ENCODE measurements at places on chromosomes 4 and X.

GRCh38 chr4:123484291-123484926 is 87.8 kb downstream of the SPRY1 start:
- no peak for DNase-seq

GRCh38 chr4:81343046-81343445 is 128.0 kb upstream of the PRKG2 start:
- DNase-seq: no peak

DNA sequence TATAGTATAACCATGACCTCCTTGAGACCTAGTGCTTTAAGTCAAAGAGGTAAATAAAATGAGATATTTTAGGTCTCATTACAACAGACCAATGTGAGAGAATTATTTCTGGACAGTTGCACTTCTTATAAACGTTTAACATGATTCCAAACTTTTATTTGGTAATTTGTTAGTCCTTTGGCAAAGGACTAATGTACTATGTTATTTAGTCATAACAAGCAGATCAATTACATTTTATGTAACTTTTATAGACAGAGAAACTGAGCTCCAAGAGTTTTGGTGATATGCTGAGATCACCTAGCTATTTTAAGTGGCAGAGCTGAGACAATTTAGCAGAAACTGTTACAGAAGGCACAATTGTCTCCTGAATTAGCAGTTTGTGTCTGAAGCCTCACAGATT is 2.6 kb upstream of the SNCA start:
- no peak for DNase-seq

GRCh38 chrX:23008431-23009099 is 8.8 kb downstream of the DDX53 start:
- DNase-seq: no peak

GRCh38 chrX:21932292-21933002 is 8.1 kb upstream of the SMS start:
- peak; percentile 76 for DNase-seq

DNA sequence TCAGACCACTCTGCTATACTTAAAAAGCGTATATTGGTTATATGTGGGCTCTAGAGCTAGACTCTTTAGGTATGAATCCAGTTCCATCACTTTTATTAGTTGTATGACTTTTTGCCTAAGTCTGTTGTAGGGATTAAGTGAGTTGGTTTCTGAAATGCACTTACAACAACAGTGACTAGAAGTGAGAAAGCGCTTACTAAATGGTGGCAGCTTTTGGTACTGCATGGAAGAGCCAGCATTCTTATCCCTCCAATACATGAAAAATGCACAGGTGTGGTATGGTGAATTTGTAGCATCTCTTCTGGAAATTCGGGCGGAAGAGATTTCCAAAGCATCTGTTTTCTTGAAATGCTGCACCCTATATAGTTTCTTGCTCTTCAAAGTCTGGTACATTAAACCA is 117.1 kb downstream of the SPANXA1 start:
- no peak for DNase-seq

- DNase-seq: no peak
Observed at GRCh38 chr4:114267976-114268375, 288.5 kb upstream of the ARSJ start.

GRCh38 chr4:176635372-176636261 is 157.1 kb downstream of the VEGFC start:
- no peak for DNase-seq

DNA sequence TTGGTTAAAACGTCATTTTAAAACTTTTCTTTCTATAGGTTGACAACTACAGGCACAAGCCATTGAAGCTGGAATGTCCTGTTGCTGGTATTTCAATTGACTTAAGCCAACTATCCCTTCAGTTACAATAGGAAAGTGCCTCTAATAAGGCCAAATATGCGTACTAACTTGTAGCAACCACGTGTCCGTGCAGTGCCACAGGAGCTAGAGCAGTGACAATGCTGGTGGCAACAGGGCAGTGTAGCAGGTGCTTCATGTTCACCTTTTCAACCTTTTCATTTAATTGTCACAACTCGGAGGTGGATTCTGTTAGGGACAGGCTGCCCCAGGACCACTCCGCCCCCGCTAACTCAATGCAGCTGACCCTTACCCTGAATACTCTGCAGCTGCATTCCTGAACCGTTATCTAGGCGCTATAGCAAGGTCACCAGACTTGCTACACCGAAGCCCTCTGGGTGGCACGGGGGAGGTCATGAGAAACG is 37.7 kb downstream of the ERVMER34-1 start:
- no peak for DNase-seq

DNA sequence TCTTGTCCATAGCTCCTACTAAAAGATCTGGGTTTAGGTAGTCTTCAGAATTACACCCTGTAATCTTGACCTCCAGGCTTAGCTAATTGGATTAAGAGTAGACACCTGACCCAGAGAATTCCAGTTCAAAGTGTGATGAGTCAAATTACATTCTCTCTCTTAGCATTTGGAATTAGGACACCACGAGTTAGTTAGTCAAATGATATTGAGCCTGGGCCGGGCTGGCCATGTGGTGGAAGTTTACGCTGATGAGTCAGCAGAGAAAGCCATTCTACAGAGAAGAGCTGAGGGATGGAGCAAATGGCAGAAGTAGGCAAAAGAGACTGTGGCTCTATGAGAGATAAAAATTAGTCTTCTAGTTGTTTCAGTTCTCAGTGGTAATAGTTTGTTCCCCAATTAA is 31.1 kb downstream of the CEP44 start:
- DNase-seq: no peak

- DNase-seq: no peak
Observed at GRCh38 chr4:54097152-54097551, 2.8 kb upstream of the GSX2 start.

- DNase-seq: no peak
Observed at GRCh38 chr4:179292468-179292867, 1850.2 kb upstream of the AGA start.

DNA sequence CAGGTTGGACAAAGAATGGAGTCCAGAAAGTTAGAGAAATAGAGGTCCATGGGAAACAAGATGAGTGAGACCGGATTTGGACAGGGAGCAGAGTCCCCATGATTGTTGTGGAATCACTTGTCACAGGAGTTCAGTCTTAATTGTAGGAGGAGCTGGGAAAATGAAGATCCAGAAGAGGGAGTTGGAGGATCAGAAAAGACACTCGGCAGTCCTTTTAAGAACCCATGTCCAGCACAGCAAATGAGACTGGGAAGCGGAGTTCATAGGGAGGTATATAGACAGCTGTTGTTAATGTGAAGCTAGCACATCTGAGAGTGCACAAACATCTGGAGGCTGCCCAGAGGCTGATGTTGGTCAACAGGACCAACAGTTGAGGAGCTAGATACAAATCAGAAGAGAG is 111.4 kb upstream of the RXFP1 start:
- no peak for DNase-seq

DNA sequence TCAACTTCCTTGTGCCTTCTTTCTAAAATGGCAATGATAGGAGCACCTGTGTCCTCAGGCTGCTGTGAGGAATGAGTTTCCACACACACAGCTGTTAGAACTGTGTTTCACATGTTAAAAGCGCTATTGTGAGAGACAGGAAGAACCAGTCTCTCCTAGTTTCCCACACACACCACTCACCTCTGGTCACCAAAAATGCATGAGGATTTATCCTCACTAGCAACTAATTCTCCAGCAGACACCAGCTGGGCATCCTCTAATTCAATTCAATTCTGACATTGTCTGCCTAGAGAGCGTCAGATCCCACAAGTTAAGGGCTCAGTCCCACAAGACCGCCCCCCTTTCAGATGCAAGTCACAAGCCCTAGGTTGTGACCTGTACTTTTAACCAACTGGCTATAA is 29.0 kb upstream of the SLC2A9 start:
- no peak for DNase-seq

DNA sequence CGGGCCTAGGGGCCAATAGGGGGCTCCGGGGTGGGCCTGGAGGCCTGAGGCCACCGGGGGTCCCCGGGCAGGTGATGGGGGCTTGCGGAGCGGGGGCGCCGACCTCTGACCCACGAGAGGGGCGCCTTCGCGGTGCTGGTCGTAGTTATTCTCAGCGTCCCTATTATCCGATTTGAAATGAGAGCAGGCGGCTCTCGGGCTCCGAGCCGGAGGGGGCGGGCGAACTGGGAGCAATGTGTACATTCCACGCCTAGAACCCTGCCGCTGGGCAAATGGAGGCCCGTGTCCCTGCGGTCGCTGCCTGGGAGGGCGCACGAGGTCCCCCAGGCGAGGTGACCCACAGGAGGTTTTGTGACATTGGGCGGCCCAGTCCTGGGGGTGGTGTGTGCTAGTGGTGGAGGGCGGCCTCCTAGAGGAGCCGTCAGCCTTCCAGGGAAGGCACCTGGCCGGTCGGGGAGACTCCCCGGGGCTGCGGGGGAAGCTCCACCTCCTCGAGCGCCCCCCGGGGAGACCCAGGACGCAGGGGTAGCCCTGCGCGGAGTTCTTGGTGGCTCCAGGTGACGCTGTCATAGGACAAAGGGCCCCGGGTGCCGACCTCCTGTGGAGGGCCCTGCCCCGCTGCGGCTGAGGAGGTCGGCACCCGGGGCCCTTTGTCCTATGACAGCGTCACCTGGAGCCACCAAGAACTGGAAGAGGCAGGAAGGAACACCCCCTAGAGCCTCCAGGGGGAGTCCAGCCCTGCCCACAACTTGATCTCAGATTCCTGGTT is 102.6 kb upstream of the PRKX start:
- peak; percentile 81 for DNase-seq

DNA sequence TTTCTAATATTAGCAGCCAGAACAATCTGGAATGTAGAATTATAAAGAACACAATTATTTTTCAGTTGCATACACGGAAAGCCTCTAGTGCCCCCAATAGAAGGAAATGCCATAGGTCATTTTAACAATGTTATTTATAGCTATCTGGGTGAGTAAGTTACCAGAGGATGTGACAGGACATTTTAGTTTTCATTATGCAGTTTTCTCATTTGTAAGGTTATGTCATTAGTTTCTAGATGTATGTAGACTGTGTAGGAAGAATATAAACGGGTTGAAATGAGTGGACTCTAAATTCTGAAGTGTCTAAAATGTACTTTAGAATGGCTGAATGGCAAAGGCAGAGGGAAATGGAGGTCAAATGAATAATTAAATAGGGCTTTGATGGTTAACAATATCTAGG is 213.3 kb downstream of the DTHD1 start:
- DNase-seq: no peak

DNA sequence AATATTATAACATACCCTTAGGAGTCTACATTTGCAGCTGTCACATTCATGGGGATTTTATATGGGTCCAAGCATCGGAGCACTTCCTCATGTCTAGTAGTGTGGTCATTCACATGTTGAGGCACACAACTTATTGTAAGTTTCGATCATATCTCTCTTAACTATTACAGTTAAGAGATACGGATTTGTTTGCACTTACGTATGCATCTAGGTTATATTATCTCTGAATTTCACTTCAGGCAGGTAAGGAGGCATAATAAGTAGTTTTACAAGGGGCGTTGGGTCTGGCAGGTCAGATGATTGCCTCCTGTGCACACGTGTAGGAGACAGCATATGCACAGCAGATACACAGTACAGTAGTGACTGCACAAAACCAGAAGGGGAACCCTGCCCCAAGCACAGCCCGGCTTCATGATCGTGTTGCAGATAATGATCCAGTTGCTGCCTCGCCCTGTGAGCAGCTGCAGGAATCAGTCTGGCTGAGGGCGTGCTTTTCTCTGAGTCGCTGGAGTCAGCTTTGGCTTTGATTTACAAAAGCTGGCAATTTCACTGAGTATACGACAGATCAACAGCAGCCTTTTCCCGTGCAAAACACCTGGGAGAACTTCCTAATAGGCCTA is 302.9 kb upstream of the GATB start:
- DNase-seq: no peak

DNA sequence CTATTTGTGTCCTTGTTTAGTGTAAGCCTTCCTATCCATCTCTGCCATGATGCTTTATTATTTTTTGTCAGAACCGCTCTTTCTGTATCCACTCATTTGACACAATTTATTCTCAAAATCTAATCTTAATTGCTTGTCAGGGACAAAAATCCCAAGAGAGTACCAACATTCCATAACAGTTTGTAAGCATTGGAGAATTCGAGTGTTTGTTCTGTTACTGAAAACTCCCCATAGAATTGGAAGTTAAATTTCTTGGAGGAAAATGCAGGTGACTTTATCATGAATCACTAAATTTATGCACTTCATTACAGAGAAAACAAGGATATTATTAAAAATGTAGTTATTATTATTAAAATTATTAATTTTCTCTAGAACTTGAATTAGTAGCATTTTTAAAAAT is 1986.1 kb downstream of the ARAP2 start:
- no peak for DNase-seq

- no peak for DNase-seq
Observed at GRCh38 chrX:146154191-146154590, 336.6 kb downstream of the SLITRK2 start.

DNA sequence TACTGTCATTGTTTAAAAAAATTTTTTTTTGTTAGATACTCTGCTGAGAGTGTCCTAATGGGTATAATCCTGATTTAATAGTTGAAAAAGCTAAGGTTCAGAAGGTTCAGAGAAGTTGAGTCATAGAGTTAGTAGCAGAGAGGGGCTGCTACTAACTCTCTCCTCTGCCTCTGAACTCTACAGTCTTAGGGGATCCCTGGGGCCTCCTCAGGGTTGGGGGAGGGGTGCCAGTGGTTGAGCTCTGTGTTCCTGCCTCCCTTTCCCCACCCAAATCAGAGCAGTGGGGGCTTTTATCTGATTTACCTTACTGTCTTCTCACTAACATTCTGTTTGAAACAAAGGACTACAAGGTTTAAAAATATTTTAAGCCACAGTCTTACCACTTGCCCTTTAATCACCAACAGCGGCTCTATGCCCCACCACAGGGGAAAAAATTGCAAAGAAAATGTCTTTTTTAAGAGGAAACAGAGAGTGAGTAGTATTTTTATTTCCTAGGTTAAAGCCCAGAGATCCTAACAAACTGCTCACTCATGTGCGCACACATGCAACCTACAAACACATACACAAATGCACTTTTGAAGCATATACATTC is 102.2 kb upstream of the ATP6AP2 start:
- no peak for DNase-seq

- no peak for DNase-seq
Observed at GRCh38 chrX:54447461-54447860, 7.3 kb downstream of the TSR2 start.

DNA sequence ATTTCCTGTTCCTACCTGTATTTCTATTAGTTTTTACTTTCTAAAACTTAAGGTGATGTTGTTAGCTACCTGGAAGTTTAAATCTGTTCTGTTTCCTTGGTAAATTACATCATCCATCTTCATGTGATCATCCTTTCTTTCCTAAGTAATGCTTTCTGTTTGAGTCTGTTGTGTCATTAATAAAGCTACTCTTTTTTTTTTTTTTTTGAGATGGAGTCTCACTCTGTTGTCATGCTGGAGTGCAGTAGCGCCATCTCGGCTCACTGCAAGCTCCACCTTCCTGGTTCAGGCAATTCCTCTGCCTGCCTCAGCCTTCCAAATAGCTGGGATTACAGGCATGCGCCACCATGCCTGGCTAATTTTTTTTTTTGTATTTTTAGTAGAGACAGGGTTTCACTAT is 73.3 kb downstream of the FIP1L1 start:
- DNase-seq: no peak

GRCh38 chrX:15854080-15854655 is 445 bp downstream of the AP1S2 start:
- peak; percentile 79 for DNase-seq

GRCh38 chrX:56978172-56978571 is 17.2 kb downstream of the SPIN3 start:
- no peak for DNase-seq
